NCI-H345 (cell line): ENCODE measurements at places on chromosomes 2 and 18.

DNA sequence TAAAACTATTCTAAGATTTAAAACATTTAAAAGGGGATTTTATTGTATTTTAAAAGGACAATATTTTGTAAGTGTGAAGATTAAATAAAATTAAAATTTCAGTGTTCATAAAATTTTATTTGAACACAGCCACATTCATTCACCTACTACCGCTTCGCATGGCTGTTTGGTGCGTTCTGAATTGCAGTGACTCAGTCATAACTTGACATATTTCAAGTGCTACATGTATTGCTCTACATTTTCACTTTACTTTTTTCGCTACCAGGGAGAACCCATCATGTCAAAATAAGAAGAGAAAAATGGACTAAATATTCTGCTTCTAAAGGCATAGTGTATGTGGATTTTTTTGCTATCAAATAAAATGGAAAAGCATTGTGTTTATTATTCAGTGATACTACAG lies 8.7 kb downstream of the PTH2R start:
- DNase-seq: no peak

- DNase-seq: no peak
Observed at GRCh38 chr2:96254571-96254970, 11.2 kb downstream of the TMEM127 start.

DNA sequence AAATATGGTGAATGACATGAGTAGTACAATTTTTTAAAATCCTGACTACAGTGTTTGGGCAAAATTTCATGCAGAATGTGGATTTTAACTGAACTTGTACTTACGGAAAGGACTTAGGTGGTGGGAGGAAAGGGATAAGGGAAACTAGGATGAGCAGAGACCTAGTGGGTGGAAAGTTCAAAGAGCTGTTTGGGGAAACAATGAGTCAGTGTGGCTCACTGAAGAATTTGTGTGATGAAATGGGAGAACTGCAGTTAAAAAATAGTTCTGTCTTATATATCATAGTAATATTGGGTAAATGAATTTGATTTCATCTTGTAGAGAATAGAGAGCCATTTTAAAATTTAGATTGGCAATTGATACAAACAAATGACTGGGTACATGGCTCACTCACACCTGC lies 220.1 kb upstream of the CTAGE1 start:
- DNase-seq: no peak

- no peak for DNase-seq
Observed at GRCh38 chr18:40249390-40250080, 1705.5 kb upstream of the PIK3C3 start.

DNA sequence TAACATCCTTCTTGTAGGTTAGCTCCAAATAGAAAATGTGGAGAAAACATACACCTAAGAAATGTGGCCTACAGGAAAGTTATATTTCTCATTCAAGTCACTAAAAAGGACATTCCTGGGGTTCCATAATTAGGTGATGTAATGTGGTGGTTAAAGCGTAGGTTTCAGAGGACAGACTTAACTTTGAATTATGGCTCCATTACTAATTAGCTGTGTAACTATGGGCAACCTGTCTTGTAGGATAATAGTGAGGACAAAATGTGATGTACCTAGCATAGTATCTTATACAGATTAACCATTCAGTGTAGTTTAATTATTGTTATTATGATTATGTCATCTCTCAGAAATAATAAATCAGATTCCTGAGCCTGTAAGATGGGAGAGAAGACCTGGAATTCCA lies 602.5 kb downstream of the TSN start:
- no peak for DNase-seq

DNA sequence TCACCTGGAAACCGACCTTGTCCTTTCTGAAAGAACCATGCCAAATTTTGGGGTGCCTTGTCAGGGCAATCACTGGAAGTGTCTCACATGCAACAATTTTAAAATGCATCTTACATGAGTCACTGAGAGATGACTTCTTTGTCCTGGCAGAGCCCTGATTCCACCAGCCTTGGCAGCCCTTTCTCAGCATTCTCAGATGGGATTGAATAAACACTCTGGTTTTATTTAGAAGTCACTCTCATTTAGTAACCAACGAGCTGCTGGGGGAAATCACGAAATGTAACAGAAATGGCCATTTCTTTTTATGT lies 3.8 kb upstream of the ATP8B1 start:
- no peak for DNase-seq

DNA sequence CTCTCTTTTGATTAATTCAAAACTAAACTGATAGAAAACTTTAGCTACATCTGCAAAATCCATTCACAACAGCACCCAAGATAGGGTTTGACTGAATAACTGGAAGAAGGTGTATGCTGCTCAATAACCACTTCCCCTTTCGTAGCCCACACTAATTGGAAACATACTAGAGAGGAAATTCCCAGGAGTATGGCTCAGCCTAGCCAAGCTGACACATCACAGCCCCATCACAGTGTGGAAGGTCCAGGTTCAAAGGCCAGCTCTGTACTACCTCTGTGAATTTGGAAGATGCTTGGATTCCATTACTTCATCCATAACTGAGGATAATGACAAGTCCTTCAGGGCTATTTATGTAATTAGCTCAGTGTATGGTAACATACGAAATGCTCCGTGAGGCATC lies 185.4 kb downstream of the FBXO15 start:
- DNase-seq: no peak

DNA sequence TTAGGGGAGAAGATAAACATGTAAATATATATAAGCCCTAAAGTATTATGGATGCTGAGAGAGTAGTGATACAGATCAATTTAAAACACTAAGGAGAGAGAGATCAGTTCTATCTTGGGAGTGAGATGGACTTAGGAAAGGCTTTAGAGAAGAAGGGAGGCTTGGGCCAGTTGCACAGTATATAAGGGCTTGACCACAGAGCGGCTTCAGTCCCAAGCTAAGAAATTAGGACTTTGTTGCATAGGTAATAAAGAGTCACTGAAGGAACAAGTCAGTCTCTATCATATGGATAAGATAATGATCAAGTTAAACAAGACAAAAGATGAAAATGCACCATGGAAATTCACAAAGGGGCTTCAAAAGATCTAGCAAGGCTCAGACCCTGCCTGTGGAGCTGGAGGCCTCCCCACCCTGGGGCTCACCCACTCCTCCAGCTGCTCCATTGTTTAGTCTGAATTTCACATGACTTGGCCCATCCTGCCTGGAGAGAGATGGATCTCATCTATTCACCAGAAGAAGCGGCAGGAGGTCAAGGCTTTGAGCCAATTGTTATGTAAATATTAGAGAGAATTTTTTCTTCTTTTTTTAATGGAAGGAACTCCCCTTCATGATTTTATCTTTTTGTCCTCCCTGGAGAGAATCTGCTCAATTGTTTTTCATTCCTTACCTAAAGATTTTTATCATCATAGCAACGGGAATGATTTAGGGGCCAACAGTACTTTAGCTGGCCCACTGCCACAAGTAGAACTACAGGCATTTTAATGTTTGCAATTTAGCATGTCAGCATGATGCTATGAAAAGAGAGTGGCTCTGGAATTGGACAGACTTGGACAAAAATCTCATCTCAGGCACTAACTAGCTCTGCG lies 44.0 kb downstream of the GYPC start:
- no peak for DNase-seq

DNA sequence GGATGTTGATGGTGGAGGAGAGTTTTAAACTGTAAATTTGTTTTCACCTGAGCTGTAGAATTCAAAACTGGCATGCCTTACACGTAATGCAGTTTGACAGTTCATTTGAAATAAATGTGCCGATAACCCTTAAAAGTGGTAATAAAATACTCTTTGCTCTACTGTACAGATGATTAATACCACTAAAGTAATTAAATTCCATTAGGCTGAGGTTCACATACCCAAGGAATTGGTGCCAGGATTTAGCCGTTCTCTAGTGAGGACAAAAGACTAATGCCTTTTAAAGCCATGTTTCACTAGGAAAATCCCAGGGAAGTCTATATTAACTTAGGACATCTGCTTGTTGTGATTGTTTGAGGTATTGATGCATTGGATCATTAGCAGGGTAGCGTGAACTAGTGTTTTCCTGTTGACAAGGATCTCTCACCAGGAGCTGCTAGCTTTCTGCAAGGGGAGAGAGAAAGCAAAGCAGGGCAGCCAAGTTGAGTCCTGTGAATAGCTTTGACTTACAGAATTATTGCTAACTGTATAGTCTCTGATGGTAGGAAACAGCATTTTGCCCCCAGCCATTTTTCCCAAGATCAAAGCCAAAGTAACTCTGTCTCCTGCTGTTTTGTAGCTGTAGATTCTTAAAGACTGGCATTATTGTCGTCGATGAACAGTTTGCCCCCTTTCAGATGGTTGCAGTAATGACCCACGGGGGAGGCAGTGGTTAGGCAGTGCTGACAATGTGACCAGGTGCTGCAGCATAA lies 280.9 kb upstream of the FANCL start:
- peak; percentile 67 for DNase-seq

- no peak for DNase-seq
Observed at GRCh38 chr2:3146175-3146574, 231.4 kb downstream of the EIPR1 start.

DNA sequence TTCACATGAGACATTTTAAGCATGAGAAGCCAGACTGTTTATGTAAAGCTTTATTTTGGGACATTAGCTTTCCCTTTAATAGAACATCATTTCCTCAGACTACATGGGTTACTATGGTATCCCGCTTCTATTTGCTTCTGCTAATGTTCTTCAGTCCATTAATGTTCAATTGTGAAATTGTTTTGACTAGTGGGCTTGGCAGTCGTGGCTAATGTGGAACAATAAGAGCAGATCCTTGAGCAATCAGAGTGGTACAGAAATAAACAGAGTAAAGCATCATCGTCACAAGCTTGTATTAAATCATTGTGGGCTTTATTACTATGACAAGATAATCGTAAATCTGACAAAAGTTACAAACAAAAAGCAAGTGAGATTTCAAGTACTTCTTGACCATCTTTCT lies 60.2 kb downstream of the PDE1A start:
- DNase-seq: peak; percentile 11

DNA sequence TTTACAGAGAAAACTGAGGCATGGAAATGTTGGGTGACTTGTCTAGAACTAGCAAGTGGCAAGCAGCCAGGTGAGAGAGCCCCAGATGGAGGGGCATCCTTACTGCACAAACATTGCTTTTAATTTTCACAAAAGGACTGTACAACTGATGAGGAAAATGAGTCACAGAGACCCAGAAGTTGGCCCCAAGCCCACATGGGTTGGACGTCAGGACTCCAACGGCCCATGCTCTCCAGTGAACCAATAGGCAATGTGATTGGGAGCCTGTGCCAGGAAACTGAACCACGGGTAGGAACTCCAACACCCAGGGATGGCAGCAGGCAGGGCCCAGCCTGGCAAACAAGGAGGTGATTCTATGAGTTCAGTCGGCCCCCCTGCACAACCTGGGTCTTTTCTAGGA lies 50.8 kb downstream of the PID1 start:
- DNase-seq: no peak

GRCh38 chr2:129775952-129776653 lies 203.4 kb upstream of the RAB6C start:
- DNase-seq: no peak

DNA sequence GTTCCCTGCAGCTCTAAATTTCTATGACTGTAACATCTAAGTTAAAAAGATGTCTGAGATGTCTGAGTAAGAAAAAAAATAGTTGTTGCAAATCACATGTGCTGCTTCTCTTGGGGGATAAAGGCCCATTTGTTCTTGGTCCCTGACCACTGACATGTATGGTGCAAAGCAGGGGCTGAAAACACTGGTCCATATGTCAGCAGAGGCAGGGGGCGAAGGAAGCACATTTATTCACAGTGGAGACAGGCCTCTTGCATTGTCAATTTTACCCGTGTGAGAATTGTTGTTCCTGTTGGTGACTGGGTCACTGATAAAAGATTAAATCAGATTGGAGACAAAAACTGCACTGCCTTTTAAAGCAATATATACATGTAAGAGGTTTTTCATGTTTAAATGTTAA lies 38.8 kb downstream of the PRKCE start:
- no peak for DNase-seq

DNA sequence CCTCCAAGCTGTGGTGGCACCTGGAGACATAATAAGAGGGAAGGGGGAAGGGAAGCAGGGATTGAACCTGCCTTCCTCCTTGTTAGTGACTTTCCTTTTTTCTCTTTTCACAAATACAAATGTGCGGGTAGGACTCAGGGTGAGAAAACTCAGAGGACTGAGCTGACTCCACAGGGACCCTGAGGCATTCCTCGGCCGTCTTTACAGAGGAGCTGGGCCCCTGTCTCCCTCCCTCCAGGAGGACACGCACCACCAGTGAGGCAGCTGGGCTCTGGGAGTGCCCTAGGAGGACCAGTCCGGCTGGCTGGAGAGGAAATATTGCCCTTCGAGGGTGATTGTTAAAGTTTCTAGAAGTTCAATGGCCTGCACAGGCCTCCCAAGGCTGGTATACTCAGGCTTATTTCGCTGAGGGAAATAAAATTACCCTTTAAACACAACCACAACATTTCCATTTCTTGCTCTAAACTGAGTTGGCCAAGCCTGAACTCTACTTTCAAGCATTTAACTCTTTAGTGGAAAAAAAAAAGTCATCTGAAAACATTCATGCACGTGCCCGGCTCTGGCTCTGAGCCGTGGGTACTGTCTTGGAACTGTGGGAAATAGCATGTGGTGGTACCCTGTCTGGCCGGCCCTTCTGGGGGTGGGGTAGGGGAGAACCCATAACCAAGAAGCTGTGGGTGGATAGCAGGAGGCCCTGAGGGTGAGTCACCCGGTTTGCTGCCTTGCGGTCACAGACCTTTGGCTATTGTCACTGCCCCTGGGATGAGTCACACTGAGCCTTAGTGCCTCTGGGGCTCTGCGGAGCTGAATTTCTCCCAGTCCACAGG lies 116.0 kb downstream of the COPS8 start:
- no peak for DNase-seq

DNA sequence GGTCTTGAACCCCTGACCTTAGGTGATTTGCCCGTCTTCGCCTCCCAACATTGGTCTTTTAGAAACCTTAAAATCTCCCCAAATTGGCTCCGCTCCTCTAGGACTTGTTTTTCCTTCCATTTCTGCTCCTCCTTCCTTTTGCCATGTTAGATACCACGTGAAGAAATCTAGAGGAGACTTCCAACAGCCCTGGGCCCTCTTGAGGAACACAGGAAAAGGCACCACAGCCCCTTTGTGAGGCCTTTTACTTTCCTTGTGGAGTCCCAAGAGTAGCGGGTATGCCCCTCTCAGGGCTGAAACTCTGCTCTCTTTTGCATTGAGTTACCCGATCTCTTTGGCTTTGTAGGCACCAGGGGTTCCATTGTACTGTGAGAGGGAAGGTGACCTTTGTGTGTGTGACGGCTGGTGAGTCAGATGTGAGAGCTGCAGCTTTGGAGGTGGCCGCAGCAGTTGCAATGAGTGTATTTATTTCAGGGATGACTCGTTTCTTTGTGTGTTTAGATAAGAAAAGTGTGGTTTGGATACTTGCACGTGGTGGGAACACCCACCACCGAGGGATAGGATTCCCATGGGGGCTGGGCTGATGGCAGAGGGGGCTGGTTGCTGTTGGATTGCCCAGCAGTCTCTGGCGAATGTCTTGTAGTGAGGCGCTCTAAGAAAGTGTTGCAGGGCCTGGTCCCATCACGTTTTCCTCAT lies 218.4 kb upstream of the HS6ST1 start:
- peak; percentile 71 for DNase-seq

DNA sequence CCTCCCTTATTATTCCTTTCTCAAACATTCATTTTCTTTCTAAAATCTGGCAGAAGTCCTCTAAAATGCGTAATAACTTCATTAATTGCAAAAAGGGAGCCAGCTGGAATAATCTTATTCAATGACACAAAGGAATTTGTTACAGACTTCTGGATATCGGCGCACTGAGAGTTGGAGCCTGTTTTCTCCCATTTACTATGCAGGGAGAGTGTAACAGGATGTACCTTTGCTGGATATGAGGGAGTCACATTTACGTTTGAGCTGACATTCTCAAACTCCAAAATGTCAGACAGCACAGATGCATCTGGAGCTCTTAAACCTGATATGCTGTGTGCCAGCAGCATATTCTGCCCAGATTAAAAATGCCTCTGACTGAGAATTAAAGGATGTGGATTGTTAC lies 275.3 kb downstream of the TMX3 start:
- DNase-seq: no peak
